ENCODE measurements at places on chromosomes 2 and 18. TPM values are rescaled to one million over a fixed set of nuclear protein-coding genes. Genes with fewer than 3 reads are reported as not detected.

DNA sequence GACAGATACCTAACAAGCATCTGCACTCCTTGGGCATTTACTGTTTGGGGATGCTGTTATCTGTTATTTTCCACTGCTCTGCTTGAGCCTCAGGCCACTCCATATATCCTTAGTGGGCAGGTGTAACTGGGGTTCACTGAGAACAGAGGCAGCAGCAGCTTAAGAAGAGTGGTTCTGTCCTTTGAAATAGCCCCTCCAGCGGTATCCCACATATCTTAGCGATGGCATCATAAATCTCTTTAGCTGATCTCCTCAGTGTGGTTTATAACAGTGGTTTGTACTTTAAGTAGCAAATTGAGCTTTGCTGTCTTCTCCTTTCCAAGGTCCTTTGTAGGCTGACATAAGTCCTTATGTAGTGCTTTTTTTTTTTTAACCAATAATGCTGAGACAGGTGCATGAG lies 79.7 kb upstream of the RPRM start:
- no peak for DNase-seq

DNA sequence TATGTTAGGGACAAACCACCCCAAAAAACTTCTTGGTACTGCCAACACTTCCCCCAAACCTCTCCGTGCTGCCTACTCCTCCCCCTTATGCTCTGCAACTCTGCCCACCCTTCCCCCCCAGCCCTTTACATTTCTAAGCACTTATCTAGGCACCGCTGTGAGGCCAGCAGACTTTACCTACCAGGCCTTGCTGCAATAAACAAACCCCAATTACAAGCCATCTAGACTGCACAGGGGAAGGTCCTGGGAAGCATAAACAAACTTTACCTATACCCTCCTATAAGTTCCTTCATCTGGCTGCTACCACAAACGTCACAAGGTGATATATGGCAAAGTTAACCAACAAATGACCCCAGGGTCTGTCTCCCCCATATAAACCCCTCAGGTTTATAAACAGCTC lies 259.4 kb upstream of the GULP1 start:
- DNase-seq = no peak

- DNase-seq = peak; percentile 72
Measured at GRCh38 chr2:111898703-111899514, 502 bp downstream of the MERTK start.

- DNase-seq = no peak
Measured at GRCh38 chr2:182259629-182260150, 167.1 kb downstream of the PDE1A start.

Gene ANKRD29
- total RNA-seq = 118 TPM

Gene DHRS9
- total RNA-seq = not detected

Gene MSTN
- total RNA-seq = not detected

Gene SOCS6
- 5.5 TPM for total RNA-seq

- DNase-seq = no peak
Measured at GRCh38 chr2:62858231-62858832, 152.8 kb downstream of the EHBP1 start.

GRCh38 chr2:62471816-62472215 lies 34.2 kb downstream of the TMEM17 start:
- peak; percentile 39 for DNase-seq

DNA sequence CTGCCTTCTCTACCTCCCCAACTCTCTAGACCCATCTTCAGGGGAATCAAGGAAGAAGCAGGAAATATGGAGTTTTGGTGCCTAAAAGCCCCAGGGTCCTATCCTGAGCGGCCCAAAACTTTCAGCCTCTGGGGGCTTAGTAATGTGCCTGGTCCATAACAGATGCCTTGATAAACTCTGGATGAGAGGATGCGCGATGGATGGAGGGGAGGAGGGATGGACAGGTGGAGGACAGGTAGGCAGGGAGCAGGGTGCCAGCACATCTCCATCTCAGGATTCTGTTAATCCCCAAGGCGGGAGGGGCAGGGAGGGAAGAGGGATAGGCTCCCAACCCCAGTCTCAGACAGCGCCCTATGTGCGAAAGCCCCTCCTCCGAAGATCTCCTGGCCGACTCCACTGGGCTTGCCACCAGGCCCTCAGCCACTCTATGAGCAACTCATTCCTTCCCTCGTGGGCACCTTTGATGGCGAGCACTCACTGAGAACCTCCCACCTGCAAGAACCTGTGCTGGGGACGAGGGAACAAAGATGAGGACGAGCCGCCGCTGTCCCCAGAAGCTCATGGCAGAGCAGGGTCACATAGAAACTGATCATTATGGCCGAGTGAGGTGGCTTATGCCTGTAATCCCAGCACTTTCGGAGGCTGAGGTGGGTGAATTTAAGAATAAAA lies 23.1 kb downstream of the HS1BP3 start:
- no peak for DNase-seq

DNA sequence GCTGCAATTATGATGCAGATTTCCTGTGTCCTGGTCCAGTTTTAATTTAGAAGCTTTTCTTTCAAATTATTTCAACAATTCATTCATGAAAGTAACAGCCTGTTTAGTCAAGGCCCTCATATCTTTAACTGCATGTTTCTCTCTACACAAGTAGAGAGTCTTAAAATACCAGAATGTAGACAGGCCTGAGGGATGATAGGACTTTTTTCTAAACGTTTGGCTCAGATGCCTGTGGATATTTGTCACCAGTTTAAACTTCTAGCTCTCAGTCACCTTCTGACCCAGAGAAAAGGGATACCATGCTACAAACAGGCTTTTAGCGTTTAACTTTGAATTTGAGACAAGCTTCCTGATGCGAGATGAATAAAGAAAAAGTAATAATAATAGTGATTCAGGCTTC lies 15.7 kb downstream of the COL5A2 start:
- DNase-seq = no peak

GRCh38 chr18:6406075-6406909 lies 8.4 kb downstream of the L3MBTL4 start:
- DNase-seq = no peak

Gene HJURP
- not detected for total RNA-seq

DNA sequence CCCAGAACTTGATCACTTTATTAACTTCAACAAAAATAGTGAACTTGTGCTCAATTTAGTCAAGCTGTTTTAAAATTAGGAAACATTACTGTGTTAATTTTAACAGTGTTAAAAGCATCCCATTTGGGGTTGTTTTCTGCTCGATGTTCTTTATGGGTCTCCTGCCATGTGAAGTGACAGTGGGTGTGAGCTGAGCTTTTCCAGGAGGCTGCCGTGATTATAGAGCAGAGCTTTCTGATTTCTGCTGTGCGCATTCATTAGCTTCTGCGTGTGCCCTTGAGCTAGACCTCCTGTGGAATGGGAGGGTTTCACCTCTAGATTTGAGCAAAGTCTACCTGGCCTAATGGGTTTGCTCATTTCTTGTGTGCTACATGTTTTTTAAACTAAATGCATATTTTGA lies 121.5 kb downstream of the WDSUB1 start:
- DNase-seq = no peak

- no peak for DNase-seq
Measured at GRCh38 chr2:66412874-66413273, 22.1 kb upstream of the MEIS1 start.

Gene FSHR
- not detected for total RNA-seq

DNA sequence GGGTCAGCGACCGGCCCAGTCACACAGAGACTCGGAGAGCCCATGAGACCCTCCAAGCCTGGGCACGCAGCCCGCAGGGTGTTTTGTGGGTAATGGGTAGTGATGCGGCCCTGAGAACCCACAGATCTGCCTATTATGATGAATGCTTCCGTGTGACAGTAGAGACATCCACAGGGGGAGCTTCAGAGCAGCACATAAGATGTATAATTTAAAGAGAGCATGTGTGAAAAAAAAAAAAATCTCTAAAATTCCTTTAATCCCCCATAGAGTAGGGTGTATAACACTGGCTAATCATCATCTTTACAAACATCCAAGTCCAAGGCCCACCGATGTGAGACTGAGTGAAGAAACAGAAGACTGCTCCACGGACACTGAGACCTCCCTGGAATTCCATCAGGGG lies 34.6 kb downstream of the BIN1 start:
- no peak for DNase-seq

Gene CCDC178
- not detected for total RNA-seq

DNA sequence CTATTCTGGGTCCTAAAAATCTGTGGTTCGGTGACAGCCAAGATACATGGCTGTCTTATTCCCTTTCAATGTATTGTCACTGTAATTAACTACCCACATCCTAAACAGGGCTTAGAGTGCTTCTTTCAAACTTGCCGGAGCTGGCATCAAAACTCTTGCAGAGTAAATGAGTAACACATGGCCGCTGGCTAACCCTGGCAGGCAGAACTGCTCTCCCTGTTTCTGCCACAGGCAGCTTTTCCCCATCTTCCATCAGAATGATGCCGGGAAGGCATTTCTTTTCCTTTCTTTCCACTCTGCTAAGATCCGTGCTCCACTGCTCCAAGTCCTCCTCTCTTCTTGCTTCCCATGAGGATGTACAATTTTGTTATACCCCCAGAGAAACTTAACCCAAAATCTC lies 54.8 kb upstream of the PTPRM start:
- DNase-seq = no peak

- DNase-seq = no peak
Measured at GRCh38 chr2:201999279-201999678, 34.4 kb upstream of the FZD7 start.

- no peak for DNase-seq
Measured at GRCh38 chr2:213834331-213834730, 550.1 kb downstream of the SPAG16 start.

DNA sequence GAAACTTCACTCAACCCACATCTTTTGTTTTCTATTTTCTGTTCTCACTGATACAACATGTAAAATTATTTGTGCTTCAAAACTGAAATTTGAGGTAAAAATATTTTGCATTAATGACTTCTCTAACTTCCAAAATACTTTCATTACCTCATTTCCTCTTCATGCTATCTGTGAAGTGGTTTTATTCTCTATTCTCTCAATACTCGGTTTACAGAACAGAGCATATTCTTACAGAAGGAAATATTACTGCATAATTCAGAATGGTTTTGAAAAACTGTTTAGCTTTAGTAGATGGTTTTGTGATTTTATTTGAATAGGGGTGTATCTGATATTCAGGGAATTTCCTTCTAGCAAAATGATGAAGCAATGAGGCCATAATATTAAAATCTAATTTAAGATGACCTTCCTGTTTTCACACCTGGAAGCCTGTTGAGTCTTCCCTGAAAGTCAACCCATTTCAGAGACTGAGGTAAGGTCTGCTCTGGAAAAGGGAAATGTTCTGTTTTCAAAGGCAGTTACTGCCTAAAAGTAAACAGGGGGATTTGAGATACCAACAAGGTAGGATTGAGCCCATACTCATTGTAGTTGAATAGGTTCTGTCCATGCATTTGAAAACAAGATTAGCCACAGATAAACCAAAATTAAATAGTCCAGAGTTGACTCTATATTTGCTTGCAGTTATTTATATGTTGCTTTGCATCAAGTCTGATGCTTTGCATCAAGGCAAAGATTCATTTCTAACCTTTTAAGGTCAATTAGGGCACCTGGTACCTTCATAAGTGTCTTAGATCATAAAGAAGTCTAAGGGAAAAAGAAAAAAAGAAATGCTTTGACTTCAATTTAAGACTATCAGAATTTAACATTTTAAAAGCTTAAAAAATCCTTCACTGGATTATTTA lies 50.8 kb upstream of the PEX13 start:
- DNase-seq = no peak

Measured in ascending aorta (tissue), 2 donors.